ENCODE measurements at places on chromosomes 3 and 15.

DNA sequence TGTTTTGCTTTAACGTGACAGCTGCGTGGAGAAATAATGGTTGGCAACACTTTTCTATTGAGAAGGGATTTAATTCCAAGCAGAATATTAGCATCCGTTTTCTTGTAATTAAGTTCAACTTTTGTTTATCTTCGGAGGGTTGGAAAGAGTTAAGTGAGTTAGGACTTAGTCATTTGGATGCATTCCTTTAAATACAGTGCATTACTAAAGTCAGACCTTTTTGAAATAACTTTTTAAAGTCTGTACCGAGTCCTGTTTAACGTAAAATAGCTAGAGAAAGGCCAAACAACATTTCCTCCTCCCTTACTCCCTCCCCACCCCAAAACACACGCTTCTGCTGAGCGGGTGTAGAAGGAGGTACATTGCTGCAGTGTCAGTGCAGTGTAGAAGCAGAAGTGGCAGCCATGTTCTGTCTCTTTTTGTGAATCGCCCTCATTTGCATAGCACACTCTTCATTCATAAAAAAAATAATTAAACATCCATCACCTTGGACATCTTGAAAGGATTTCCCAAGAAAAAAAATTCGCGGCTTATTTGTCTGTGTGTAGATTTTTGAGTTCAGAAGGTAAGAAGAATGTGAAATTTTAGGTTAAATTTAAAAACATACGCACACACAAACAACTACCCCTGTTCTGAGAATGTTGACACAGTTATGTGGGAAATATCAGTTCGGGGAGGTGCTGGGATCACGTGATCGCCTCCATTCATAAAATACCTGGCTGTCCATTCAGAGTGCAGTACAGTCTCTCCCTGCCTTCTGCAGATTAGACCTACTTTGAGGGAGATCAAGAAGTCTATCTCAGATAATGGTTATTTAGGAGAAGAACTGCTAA is 1.6 kb downstream of the SPRED1 start:
- DNase-seq, result no peak

DNA sequence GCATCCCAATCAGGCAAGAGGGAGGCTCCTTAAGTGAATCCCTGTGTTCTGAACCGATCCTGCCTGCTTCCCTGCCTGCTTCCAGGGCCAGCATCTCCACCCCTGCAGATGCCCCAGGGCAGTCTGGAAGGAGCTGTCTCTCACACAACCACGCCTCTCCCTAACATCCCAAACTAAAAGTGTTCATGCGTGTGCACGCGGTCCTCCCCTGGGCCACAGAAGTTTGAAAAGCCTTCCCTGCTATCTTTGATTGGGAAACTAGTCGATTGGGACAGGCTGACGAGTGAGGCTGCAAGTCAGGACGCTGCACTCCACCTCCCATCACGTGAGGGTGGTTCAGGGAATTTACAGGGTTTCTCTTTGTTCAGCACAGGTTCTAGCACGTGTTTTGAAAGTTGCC is 340.9 kb upstream of the ICE2 start:
- no peak for DNase-seq

- no peak for DNase-seq
Observed at GRCh38 chr3:55014906-55015305, 87.0 kb upstream of the LRTM1 start.

GRCh38 chr15:92653836-92654539 is 1.6 kb downstream of the FAM174B start:
- DNase-seq, result no peak

DNA sequence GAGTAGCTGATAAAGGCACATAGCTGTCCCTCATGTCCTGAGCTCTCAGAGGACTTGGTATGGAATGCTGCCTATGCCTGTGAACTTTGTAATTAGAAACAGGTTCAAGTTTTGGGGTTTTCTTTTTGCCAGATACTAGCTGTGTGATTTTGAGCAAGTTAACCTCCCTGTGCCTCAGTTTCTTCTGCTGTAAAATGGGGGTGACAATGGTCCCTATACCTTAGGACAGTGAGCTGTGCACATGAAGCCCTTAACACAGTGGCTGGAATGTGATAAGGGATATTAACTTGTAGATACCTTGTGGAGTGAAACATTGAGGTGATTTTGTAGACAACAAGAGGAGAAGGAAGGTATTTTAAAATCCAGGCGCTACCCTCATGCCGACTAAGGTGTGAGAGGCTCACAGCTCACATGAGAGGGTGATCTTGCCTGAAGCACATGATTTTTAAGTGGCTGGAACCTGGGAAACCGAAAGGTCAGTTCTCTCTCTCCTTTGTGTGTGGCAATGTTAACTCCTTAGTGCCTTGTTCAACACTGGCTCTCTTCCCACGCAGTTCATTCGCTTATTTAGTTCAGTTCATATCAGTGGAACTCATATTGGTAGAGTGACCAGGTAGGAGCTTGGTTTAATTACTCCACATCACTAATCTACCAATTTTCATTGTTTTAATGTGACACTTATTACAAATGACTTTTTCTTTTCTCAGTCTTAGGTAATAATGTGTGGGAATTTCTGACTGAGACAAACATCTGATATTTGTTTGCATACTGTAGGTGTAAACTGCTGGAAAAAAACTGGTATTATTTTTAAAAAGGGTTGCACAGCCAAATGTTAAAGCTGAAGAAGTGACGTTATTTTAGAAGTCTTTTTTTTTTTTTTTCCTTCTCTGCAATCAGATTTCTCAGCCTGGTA is 236.2 kb downstream of the ITPR1 start:
- no peak for DNase-seq

- DNase-seq, result no peak
Observed at GRCh38 chr3:59085976-59086375, 36.2 kb upstream of the CFAP20DC start.

- no peak for DNase-seq
Observed at GRCh38 chr3:32960404-32961170, 9.1 kb downstream of the CCR4 start.

GRCh38 chr15:68683551-68683950 is 104.8 kb downstream of the CORO2B start:
- DNase-seq, result no peak

DNA sequence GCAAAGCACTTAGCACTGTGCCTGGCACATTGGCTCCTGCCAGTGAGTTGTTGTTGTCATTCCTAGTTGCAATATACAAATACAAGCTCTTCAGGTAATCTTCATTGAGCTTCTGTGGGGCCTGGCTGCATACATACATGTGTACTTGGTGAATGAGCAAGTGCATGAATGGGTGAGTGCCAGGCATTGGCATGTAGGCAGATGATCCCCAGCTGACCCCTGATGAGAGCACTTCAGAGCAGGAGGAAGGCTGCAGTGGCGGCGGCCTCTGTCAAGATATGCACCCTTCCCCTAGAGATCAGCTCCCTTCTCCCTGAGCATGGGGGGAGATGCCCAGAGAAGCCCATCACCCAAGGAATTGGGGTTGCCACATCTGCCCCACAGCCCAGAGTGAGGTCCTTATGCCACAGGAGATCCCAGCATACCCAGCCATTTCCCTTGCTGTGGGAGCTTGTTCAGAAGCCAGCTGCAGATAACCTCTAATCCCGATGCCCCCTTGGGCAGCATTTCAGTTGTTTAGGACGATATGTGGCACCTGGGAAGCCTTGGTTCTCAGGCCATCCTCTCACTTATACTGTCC is 8.8 kb downstream of the CACNA2D3 start:
- DNase-seq, result no peak

DNA sequence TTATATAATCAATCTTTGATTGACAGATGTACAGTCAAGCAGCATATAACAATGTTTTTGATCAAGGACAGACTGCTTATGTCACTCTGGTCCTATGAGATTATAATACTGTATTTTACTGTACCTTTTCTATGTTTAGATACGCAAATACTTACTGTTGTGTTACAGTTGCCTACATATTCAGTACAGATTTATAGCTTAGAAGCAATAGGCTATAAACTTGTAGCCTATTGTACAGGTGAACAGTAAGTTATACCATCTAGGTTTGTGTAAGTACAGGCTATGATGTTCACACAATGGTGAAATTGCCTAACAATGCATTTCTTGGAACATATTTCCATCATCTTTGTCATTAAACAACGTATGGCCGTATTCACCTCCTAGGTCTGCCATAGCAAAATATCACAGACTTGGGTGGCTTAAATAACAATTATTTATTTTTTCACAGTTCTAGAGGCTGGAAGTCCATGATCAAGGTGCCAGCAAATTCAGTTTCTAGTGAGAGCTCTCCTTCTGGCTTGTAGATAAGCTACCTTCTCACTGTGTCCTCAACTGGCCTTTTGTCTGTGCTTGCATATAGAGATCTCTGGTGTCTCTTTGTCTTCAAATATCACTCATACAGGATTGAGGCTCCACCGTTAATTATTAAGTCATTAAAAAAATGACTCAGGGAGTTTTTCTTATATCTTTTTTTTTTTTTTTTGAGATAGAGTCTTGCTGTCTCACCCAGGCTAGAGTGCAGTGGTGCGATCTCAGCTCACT is 89.1 kb downstream of the EBLN2 start:
- DNase-seq, result no peak

DNA sequence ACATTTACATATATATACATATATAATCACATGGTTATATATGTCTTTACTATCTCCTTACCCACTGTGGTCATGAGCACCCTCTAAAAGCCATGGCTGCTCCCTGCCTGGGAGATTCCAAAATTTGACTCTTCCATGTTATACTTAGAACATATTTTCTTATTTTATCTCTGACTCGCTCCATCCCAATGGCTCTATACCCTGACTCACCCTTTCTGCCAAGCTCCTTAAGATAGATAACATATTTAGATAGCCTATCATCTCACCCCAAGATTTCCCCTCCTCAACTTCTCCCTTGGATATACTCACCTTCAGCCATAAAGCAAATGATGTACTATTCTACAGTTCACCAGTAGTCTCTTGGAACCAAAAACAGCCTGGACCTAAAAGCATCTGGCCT is 65.1 kb downstream of the CD200R1L start:
- no peak for DNase-seq

GRCh38 chr3:71702131-71703024 is 22.8 kb downstream of the EIF4E3 start:
- no peak for DNase-seq

DNA sequence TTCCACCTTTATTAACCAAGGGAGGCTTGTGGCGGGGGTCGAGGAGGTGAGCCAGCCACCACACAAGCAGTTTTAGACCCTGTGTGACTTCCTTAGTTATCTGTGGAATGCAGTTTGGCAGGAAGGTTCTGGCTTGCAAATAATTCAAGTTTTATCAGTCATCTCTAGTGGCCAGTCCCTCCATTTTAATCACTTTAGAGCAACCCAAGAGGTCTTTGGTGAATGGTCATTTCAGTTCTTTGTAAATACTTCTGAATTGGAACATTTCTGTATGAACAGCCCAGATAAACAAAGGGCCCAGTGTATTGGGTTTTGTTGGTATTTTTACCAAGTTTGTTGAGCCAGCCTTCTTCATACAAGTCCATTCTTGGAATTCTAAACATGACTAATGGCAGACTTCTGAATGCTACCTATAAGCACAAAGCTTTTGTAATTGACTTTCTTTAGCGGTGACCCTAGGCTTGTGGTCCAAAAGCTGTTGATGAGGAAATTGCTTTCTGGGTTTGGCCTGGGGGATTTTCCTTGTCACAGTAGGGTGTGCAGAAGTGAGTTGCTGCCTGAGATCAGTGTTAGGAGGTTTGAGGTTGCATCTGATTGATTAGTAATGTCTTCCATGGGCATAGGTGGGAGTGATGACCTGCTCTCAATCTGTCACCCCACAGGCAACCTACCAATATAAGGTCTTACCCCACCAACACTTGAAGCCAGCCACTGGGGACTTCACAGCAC is 193.3 kb upstream of the TOPAZ1 start:
- DNase-seq, result no peak

- DNase-seq, result no peak
Observed at GRCh38 chr15:40716165-40716564, 21.2 kb downstream of the RAD51 start.

- no peak for DNase-seq
Observed at GRCh38 chr3:42711491-42712343, 9.1 kb upstream of the HHATL start.

DNA sequence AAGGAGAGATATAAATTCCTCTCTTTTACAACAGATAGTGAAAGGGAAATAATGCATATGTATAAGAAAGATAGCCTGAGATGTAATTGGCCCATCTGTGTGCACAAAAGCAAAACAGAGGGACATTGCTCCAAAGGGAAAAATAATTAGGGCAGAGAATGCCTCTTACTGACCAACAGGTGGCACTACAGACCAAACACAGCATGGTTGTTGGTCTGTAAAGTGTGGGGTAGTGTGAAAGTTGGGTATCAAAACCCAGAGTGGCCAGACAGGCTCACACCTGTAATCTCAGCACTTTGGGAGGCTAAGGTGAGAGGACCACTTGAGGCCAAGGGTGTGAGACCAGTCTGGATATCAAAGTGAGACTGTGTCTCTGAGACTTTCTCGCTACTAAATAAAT is 4.5 kb upstream of the TLNRD1 start:
- no peak for DNase-seq

GRCh38 chr3:167813169-167814123 is 77.9 kb downstream of the SERPINI1 start:
- no peak for DNase-seq

DNA sequence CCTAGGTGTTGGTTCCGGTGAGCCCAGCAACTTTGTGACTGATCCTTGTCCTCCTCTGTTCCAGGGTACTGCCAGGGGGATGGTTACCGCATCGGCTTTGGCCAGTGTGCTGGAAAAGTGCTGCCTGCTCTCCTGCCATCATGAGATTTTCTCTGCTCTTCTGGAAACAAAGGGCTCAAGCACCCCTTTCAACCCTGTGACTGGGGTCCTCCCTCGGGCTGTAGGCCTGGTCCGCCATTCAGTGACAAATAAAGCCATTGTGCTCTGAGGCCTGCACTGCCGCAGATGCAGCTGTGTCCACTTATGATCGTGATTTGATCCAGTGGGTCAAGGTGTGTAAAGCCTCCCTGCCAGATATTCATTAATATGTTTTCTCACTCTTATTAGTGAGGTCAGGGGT is 33.3 kb downstream of the FAH start:
- DNase-seq, result no peak

DNA sequence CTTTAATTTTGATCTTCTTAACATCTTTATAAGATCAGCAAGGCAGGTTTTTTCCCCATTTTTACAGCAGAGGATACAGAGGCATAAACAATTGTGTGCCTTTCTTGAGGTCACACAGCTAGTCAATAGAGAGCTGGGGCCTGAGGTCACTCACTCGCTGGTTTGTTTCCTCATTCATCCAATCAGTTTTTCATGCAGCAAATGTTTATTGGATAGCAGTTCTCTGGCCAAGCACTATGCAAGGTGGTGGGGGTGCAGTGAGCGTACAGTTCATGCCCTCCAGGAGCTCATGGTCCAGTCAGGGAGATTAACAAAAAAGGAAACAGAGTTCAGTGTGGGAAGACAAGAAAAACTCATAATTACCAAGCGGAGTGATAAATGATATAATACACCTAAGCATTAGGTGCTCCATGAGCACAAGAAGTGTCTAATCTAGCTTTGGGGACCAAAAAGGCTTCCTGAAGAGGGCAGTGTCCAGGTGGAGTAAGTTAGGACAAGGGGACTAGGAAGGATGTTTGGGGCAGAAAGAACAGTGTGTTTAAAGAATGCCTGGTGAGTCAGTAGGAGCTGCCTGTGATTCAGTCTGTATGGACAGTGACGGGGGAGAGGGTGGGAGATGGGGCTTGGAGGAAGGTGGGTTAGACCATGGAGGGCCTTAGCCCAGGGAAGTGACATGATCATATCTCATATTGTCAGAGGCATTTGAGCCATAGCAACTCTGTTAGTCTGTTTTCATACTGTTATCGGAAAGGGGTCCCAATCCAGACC is 29.3 kb downstream of the MAP2K5 start:
- DNase-seq, result no peak

- DNase-seq, result no peak
Observed at GRCh38 chr3:71523628-71524027, 59.9 kb downstream of the FOXP1 start.
